Mesendoderm (in vitro differentiated cells): ENCODE measurements at places on chromosomes 6 and 20.

DNA sequence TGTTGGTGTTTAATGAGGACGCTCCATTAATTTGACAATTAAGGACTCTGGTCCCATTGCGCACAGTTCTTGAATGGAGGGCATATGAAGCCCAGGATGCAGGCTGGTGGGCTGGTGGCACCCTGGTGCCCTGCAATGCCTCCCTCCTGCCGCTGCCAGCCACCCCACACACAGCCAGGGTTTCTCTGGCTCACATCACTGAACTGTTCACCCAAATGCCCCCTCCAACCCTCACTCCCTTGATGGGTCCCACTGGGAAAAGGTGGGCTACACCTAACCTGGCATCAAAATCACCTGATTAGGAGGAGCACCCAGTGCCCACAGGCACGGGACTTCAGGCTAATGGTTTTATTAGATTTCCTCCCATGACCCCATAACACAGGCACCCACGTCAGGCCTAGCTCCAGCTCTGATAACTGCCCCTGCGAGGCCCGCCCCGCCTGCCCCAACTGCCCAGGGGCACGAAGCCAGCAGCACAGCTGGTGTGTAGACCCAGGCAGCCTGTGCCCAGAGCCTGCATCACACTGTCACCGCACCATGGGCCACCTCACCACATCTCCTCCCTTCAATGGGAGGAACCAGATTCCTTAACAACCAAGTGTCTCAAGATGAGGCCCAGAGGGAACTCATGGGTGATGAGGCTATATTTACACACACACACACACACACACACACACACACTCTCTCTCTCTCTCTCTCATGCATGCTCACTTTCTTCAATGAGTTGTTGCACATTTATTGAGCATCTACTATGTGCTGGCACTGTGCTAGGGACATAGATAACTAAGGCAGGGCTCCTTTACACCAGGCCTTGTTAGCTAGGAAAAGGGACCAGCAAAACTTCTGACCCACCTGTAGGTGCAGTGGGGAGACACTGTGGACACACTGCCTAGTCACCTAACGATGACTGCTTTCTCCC lies 107.3 kb downstream of the NOL4L start:
- no peak for DNase-seq

- peak; percentile 47 for DNase-seq
These were observed 126.0 kb upstream of the LRFN2 start for GRCh38 chr6:40713002-40713719.

DNA sequence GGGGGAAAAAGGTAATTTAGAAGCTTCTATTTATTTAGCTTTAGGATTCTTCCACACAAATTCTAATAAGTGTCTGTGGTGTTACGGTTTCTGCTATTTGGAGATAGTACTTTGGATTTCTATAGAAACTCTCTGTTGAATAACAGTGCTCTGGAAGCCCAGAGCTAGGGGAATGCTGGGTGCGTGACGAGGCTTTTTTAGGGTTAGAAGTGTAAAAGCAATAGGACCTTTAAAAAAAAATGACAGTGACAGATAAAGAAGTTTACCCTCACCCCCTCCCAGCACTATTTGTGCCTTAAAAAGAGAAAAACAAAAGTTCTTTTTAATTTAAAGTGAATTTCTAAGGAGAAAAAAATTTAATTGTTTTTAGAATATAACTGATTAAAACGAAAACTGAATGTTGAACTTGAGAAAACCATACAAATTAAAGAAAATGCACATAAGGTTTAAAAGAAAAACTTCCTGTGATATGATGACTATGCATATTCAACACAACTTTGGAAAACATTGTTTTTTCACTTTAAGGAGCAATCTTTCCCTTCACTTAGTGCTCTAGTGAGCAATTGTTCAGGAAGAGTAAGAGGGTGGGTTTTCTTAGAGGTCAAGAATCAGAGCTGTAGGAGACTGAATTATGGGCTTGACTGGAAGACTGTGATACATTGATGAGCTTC lies 89.6 kb upstream of the RIPOR2 start:
- DNase-seq = no peak

- no peak for DNase-seq
These were observed 556 bp downstream of the NKX2-4 start for GRCh38 chr20:21396599-21397340.
